Kidney (tissue), 22 donors: ENCODE measurements at places on chromosomes 11 and 22. TPM values are rescaled to one million over a fixed set of nuclear protein-coding genes. Genes with fewer than 3 reads are reported as not detected.

NTM gene
- 10.3 TPM for total RNA-seq

BET1L gene
- 56.5 TPM for total RNA-seq

UBE2L3 gene
- 45.8 TPM for total RNA-seq

ACER3 gene
- total RNA-seq, result 35.3 TPM

FAT3 gene
- 2.6 TPM for total RNA-seq

OR52B6 gene
- total RNA-seq, result not detected

RASD2 gene
- 3.4 TPM for total RNA-seq

TEAD1 gene
- 77.2 TPM for total RNA-seq

CYTH4 gene
- total RNA-seq, result 30.2 TPM

INCENP gene
- total RNA-seq, result 17.5 TPM

STX5 gene
- total RNA-seq, result 39.6 TPM

MS4A15 gene
- not detected for total RNA-seq

ANO3 gene
- total RNA-seq, result 1.5 TPM

WT1 gene
- 0.66 TPM for total RNA-seq

KRTAP5-2 gene
- total RNA-seq, result not detected

TESMIN gene
- total RNA-seq, result 8.7 TPM

PATE4 gene
- not detected for total RNA-seq

MGAT3 gene
- 5.4 TPM for total RNA-seq
